ENCODE measurements at places on chromosomes 7 and 10. TPM values are rescaled to one million over a fixed set of nuclear protein-coding genes. Genes with fewer than 3 reads are reported as not detected.

Gene PDCD4
- polyA plus RNA-seq = 346 TPM

Gene RBP3
- polyA plus RNA-seq = not detected

Gene MYL10
- polyA plus RNA-seq = not detected

Gene CPA5
- polyA plus RNA-seq = 0.68 TPM

Gene ANKRD1
- 0.12 TPM for polyA plus RNA-seq

Measured in small intestine (tissue), 16 donors.